ENCODE measurements at places on chromosomes 4 and X.

GRCh38 chrX:52923781-52924241 lies 26.7 kb downstream of the FAM156B start:
- DNase-seq: no peak

GRCh38 chr4:152938237-152938947 lies 2.3 kb downstream of the FHDC1 start:
- DNase-seq: no peak

- DNase-seq: no peak
These were observed 536.3 kb downstream of the INPP4B start for GRCh38 chr4:142309772-142310171.

GRCh38 chr4:67130411-67130810 lies 414.9 kb downstream of the CENPC start:
- no peak for DNase-seq

DNA sequence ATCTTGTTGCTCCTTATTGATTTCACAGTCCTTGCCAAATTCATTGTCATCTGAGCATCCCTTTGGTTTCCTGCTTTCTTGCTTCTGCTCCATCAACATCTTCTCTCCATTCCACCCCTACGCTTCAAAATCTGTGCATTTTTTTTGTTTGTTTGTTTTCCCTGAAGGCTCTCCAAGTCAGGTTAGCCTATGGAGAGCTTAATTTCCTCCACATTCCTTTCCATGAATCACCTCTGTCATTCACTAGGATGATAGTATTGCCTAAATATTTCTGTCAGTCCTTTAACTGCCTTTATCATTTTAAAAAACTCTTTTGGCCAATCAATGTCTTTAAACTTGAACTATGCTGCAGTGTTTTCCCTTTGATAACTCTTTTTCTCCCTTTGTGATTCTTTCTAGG lies 67.7 kb downstream of the PPARGC1A start:
- DNase-seq: no peak

- DNase-seq: no peak
These were observed 29.6 kb downstream of the LEF1 start for GRCh38 chr4:108139089-108139488.

- DNase-seq: no peak
These were observed 41.2 kb upstream of the RASGEF1B start for GRCh38 chr4:81512757-81513501.

- DNase-seq: no peak
These were observed 179.3 kb upstream of the TECRL start for GRCh38 chr4:64588507-64588906.

DNA sequence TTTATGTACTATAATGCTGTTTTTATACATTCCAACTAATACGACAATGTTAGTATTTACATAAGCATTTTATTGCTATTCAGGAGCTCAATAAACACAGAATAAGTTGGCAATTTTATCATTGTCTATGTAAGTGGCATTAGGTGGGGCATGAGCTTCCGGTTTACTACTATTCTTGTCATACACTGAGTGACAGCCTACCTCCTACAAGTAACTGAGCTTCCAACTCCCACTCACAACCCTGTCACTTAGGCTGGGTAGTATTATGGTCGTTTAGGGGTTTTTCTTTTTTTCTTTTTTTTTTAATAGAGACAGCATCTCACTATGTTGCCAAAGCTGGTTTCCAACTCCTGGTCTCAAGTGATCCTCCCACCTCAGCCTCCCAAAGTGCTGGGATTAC lies 7.4 kb downstream of the PPID start:
- no peak for DNase-seq

DNA sequence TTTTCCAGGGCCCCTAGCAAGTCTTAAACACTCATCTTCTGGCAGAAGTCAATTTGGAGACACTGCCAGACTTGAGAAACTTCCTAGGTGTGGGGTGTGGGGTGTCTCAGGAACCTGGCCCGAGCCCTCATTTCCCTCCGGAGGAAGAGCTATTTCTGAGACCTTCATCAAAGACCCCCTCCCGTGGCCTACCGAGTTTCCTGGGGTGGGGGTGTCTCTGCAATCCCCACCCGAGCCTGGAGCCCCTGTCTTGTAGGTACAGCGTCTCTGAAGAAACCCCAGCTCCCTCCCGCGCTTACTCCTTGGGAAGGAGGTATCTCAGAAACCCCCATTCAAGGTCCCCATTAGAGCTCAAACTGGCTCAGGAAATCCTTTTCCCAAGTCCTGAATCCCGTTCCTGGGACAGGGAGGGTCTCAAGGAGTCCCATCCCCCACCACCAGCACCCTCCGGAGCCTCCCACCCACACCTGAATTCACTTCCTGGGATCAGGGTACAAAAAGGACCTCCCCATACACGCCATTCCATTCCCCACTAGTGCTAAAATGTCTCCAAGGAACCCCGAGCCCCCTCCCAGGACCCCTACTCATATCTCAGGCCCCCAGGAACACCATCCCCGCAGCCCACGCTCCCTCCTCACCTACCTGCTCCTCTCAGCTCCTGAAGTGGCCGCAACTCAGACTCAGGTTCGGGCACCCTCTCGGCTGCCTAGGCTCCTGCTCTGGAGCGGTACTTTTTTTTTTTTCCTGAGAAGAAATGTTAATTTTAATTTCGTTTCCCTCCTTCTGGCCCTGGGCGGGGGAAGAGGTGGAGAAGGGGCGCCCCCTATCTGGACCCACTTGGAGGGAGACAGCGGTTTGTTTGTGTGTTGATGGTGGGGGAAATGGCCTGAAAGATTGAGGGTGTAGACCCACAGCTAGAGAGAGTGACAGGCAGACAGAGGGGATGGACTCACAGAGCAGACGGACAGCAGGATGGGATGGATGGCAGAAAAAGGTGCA lies 1.1 kb downstream of the SLC38A5 start:
- peak; percentile 53 for DNase-seq

GRCh38 chr4:20639346-20639745 lies 60.9 kb upstream of the PACRGL start:
- no peak for DNase-seq

DNA sequence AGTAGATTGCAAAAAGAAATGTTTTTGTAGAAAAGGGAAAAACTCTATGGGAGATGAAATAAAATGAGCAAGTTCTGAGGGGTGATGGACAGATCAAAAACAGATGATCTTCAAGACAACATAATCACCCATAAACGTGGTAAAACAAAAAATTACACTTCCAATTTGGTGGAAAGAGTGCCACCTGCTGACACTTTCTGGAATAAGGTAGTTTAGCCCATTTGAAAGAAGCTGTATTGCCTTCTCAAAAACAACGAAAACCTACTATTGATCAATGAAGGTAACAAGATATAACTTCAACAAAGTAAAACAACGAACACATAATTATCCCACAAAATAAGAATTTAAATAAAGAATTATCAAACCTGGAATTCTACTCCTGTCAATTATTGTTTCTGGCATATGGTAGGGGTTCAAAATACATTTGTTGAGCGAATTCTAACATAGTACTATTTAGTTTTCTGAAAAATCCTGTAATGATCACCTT lies 2.5 kb downstream of the COQ2 start:
- peak; percentile 30 for DNase-seq

DNA sequence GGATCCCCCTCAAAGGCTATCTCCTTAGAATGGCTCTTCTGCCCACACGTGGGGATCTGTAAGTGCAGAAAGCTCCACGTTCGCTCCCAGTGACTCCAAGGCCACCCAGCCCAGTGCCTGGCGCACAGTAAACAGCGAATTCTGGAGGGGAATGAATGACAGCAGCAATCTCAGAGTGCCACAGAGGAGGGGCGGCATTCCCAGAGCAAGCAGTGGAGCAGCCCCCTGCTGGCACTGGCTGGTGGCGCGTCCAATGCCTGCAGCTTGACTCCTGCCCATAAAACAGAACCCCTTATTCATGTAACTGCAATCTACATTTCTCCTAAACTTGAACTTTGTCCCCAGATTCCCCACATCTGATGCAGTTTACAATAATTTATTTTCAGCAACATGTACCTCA lies 6.9 kb upstream of the HELT start:
- DNase-seq: peak; percentile 20

- no peak for DNase-seq
These were observed 12.4 kb upstream of the DHRSX start for GRCh38 chrX:2513121-2513664.

- DNase-seq: no peak
These were observed 99.8 kb downstream of the TRAPPC11 start for GRCh38 chr4:183758758-183759447.

- no peak for DNase-seq
These were observed 32.7 kb upstream of the CRMP1 start for GRCh38 chr4:5925419-5926200.

GRCh38 chr4:16580514-16580913 lies 317.9 kb downstream of the LDB2 start:
- no peak for DNase-seq

DNA sequence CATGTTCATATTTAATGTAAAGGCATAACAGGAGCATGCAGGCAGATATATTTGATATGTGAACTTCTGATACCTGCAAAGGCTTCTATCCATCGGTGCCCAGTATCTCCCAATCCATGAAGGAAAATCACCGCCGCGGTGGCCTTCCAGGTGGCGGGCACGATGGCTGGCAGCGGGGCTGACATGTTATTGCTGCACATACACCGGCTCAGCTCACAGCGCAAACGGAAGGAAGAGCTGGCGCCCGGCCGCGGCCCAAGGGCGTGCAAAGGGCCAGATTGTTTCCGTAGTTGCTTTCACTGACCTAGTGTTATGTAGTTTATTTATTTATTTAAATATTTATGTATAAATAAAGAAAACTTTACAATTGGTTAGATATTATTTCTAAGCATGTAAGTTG lies 322.7 kb upstream of the PITX2 start:
- no peak for DNase-seq

- DNase-seq: no peak
These were observed 2002.5 kb upstream of the TENM3 start for GRCh38 chr4:180240670-180241069.

DNA sequence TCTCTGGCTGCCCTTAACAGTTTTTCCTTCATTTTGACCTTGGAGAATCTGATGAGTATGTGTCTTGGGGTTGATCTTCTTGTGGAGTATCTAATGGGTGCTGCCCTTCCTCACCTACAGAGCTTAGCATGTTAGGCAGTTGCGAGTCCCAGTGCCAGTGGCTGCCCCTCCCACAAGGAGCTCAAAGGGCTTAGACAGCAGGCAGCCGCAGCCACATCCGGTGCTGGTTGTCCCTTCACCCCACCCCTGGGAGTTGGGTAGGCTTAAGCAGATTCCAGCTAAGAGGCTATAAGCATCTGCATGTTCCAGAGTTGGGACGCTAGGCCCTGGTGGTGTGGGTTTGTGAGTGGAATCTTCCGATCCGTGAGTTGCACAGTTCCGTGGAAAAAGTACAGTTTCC lies 322.1 kb upstream of the ARX start:
- no peak for DNase-seq

GRCh38 chr4:151781026-151781425 lies 20.2 kb upstream of the GATB start:
- DNase-seq: no peak

- DNase-seq: no peak
These were observed 23.3 kb upstream of the ANXA5 start for GRCh38 chr4:121720109-121720508.

DNA sequence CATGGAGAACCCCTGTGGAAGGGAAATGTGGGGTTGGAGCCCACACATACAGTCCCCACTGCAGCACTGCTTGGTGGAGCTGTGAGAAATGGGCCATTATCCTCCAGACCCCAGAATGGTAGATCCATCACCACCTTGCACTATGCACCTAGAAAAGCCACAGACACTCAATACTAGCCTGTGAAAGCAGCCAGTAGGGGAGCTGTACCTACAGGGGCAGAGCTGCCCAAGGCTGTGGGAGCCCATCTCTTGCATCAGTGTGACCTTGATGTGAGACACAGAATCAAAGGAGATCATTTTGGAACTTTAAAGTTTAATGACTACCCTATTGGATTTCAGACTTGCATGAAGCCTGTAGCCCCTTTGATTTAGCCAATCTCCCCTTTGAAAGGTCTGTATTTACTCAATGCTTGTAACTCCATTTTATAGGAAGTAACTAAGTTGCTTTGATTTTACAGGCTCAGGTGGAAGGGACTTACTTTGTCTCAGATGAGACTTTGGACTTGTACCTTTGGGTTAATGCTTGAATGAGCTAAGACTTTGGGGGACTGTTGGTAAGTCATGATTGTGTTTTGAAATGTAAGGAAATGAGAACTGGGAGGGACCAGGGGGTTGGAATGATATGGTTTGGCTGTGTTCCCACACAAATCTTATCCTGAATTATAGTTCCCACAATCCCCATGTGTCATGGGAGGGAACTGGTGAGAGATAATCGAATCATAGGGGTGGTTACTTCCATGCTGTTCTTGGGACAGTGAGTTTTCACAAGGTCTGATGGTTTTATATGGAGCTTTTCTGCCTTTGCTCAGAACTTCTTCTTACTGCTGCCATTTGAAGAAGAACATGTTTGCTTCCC lies 352.6 kb downstream of the INPP4B start:
- DNase-seq: no peak

DNA sequence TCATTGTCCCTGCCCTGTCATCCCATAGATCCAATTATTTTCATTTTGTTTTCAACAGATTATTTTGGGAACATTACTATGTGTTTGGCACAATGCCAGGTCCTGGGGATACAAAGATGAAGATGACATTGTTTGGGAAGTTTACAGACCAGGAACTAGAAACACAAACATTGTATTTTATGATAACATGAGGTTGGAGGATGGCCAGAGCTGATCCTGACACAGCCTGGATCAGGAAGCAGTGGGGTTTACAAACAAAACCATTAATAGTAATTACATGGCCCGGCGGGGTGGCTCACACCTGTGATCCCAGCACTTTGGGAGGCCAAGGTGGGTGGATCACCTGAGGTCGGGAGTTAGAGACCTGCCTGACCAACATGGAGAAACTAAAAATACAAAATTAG lies 29.9 kb downstream of the CLRN2 start:
- no peak for DNase-seq

DNA sequence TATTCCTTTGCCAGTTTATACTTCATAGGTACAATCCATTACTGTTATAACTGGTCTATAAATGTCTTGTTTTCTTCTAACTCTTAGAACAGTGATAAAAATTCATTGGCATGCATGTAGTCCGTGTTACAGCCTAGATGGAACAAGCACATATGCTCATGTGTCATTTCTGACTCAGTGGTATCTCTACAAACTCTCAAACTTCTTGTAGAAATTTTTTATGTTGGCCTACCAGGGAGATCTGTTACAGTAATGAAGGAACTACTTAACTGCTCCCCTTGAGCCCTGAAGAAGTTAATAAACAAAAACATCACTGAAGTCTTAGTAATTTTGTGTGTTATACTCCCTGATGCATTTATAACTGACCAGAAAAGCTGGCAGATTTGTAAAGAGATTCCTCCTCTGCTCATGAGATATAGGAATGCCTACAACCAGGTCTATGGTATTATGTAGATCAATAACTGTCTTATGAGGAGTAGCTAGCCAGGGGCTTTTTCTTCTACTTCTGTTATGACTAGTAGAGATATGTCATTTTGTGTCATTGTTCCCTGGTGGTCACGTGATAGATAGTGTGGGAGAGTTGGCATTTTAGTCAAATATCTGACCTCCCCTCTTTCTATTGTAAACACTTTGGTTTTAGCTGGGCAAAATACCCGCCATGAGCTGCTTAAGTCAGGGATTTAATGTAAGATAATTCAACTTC lies 53.7 kb upstream of the FAAH2 start:
- DNase-seq: no peak

GRCh38 chr4:94412658-94413038 lies 39.1 kb upstream of the PDLIM5 start:
- no peak for DNase-seq
